ENCODE measurements at places on chromosomes 7 and 10.

GRCh38 chr10:17233286-17233991, 5.4 kb downstream of the VIM start:
- peak; percentile 26 for DNase-seq

- DNase-seq: peak; percentile 83
Observed at GRCh38 chr7:149753375-149754233, 19.8 kb downstream of the ZNF467 start.

- DNase-seq: no peak
Observed at GRCh38 chr10:23417254-23417653, 21.6 kb upstream of the OTUD1 start.

GRCh38 chr7:157464111-157464970, 127.5 kb downstream of the DNAJB6 start:
- DNase-seq: no peak

GRCh38 chr10:7354330-7355047, 56.3 kb downstream of the SFMBT2 start:
- no peak for DNase-seq

DNA sequence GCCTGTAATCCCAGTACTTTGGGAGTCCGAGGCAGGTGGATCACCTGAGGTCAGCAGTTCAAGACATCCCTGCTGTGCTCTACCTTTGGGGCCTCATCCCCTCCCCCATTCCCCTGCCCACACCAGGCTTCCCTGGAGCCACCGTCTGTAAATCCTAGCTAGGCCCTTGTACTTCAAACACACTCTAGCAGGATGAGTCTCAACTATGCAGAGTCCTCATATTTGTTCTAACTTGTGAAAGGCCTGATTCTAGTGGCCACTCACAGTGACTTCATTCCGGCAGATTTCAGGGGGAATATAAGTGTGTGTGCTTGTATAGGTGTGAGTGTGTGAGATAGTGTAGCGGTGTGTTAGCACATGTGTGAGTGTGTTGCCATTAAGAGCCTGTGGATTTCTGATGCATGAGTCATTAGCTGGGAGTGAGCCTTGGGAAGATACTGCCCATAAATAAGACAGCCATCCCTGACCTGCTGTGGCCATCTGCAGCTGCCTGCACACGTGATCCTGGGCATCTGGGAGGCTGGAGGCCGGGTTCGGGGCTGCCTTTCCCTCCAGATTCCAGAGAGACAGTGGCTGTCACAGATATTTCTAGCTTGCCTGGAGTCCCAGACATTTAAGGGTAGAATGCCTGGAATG, 1.7 kb upstream of the NEURL1 start:
- no peak for DNase-seq

DNA sequence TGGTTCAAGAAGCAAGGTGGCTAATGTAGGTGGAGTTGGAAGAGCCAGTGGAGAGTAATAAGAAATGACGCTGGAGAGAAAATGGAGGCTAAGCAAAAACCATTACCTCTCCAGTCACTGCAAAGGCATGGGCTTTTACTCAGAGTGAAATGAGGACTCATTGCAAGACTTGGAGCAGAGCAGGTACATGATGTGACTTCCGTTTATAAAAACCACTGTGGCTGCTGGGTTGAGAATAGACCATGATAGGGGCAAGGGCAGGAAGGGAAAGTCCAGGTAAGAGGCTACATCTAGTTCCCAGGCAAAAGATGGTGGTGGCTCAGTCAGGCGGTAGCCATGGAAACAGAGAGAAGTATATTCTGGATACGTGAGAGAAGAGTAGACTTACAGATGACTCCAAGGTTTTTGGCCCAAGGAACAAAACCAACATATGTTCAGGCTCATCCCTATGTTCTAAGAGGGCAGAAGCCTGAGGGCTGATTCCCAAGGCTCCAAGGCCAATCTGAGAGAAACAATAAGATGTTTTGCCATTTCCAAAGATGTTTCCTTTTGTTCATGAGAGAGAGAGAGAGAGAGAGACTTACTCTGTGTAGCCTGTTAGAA, 21.5 kb upstream of the PDE1C start:
- DNase-seq: no peak

- no peak for DNase-seq
Observed at GRCh38 chr10:99507265-99507664, 25.5 kb upstream of the NKX2-3 start.

DNA sequence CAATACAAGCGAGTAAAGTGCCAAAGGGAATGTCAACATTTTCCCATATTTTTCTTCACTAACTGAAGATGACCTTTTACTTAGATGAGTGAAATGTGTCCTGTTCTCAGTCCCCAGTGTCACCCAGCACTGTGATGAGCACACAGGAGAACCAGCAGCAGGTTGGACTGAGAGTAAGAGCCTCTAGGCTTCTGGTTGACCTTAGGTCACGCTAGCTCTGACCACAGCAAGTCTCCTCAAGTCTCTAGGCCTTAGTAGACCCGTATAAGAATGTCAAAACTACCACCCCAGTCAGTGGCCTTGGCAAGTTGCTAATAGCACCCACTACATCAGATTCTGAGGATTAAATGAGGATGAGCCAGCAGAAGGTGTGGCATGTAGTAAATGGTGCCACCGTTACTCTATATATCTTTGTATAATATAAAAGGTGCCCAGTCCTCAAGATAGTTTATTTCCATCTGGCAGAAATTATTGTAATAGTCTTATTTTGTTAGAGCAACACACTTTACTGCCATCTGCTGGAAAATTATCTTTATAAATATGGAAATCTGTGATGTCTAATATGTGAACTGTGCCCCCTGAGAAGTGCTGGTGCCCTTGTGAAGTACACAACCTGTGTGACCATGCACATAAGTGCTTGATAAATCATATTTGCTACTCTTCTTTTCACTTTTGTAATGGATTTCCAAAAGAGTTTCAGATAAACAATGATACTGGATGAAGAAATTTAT, 75.7 kb downstream of the SPAG6 start:
- no peak for DNase-seq

- DNase-seq: no peak
Observed at GRCh38 chr10:109282510-109282909, 640.8 kb downstream of the XPNPEP1 start.

DNA sequence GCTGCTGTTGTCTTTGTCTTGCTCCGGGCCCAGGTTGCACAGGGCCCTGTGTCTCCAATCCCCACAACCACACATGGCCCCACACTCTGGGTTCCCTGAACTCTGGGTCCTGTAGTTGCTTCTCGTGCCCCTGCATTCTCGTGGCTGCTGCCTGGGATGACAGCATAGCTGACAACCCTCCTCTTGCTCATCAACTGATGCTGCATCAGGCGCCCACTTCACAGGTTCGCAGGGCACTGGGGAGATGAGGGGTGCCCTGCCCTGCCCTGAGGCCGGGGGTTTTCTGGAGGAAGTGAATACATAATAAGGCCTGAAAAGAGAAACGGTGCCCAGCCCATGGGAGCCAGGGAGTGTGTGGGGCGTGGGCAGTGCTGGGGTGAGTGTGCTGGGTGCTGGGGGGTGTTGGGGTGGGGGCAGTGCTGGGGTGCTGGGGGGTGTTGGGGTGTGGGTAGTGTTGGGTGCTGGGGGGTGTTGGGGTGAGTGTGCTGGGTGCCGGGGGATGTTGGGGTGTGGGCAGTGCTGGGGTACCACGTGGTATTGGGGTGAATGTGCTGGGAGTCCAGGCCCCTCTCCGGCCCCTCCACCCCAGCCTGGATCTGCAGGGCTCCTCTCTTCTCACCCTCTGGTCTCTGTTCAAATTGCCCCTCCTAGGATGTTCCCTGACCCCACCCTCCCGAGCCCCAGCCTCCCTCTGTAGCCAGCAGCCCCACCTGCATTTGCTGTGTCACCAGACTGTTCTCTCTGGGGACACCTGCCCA, 2.0 kb upstream of the MTG1 start:
- DNase-seq: peak; percentile 68

DNA sequence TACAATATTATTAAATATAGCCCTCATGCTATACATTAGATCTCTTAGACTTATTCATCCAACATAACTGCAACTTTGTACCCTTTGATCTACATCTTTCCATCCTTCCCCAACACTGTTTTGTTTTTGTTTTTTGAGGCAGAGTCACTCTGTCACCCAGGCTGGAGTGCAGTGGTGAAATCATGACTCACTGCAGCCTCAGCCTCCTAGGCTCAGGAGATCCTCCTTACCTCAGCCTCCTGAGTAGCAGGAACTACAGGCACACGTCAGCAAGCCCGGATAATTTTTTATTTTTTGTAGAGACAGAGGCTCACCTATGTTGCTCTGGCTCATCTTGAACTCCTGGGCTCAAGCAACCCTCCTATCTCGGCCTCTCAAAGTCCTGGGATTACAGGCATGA, 53.3 kb downstream of the NT5C2 start:
- DNase-seq: no peak

DNA sequence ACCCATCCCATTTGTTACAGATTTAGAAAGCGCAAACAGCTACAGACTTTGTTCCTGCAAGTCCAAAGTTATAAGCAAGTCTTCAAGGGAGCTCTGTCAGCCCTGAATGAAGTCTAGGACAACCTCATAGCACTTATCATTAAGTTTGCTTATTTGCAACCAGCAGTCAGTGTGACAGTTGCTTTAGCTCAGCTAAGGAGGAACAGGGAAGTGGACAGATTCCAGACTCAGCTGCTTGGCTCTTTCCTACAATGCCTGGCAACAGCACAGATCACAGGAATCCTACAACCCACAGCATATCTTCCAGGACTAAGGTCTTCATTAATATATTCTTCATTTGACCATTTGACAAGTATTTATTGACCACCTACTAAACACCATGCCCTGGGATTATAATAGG, 17.4 kb upstream of the KIF5B start:
- DNase-seq: no peak

DNA sequence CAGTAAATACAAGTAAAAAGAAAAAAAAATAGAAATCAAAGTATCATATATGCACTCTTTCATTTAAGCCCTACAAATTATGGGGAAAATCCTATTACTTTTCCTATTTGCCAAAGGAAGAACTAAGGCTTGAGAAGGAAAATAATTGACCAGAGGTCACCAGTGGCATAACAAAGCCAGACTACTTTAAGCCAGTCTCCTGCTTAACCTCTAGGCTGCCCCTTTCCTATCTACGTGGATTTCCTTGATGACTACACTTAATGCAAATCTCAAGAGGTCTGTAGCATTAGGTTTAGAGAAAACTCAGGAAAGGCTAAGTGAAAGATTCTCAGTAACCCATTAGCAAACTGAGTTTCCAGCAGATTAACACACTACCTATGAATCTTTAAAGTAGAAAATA, 49.8 kb downstream of the TPK1 start:
- DNase-seq: no peak

GRCh38 chr10:114337510-114338462, 66.5 kb downstream of the AFAP1L2 start:
- no peak for DNase-seq

- DNase-seq: no peak
Observed at GRCh38 chr10:64271983-64272382, 750.8 kb downstream of the REEP3 start.

- no peak for DNase-seq
Observed at GRCh38 chr7:30804078-30804661, 33.0 kb downstream of the MINDY4 start.

- DNase-seq: peak; percentile 85
Observed at GRCh38 chr10:93445097-93445960, 36.8 kb downstream of the MYOF start.

- DNase-seq: no peak
Observed at GRCh38 chr7:134515569-134516468, 11.5 kb upstream of the AKR1B10 start.

DNA sequence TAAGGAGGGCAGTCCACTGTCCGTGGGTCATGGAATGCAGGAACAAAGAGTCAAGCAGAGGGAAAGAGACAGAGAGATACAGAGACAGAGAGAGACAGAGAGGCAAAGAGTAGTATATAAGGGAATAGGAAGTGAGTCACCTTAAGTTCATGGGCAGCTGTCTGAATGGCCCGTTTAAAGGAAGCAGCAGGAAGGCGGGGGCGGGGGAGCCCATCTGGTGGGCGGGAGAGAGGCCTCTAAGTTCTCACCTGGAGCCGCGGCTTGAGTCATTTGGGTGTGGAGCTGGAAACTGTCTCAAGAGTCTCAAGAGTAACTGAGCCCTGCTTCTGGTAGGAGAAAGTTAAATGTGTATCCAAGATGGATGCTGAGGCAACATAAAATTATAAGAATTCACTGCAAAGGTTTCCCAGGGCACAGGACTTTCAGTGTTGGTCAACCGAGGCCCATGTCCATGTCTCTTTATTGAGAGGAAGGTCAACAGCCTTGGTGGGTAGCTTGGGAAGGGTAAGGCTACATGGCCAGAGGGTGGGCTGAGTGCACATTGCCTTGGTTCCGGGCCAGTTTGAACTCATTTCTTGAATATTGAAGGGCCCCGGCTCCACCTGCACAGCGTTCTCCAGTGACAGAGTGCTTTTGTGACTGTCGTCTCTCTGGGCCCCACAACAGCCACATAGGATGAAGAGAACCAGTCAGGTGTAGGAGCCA, 85.5 kb upstream of the CACUL1 start:
- no peak for DNase-seq

DNA sequence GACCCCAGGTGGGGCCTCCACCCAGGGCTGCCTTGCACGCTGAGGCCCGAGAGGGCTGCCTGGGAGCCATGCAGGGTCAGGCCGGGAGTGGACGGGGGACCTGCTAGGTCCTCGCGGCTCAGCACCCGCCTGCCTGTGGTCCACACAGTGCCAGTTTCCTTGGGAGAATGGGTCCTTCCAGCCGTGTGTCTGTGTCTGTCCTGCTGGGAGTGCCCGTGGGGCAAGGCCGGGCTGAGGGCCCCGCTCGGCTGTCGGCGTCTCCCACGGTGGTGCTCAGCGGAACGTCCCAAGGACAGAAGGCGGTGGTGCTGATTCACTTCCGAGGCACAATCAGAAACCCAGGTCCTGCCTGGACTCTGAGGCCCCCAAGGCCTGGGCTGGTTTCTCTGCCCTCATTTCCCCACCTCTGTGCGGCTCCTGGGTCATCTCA, 23.2 kb upstream of the GTPBP4 start:
- DNase-seq: no peak

- peak; percentile 61 for DNase-seq
Observed at GRCh38 chr10:48461623-48462481, 143.0 kb downstream of the ARHGAP22 start.

DNA sequence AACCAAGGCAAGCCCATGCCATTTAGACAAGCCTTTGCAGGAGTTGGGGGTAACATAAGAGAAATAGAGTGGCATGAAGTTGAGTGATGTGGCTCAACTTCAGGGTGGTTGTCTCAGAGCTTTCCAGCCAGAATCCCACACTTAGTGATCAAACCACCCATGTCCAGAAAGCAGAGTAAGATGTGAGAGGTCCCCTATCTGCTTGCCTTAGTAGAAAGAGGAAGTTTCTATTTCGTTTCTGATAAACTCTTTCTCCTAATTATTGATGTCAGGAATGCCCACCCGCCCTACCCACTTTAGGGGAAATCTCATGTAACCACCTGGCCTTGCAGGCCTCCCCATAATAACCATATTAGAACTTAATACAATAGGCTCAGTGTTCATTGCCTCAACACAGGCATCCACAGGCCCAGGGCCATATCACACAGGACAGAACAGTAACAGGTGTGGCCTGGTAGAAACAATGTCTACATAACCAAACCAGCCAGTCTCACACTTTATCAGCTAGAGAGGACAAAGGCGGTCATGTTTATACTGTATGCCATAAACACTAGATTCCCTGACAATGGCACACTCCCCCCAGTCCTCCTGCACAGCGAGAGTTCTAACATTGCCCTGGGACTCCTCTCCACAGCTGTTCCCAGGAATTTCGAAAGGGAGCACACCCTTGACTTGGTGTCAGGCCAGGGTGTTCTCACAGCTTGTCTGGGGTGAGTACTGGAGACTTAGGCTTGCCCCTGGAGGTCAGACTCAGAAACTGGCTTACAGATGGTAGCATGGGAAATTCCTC, 364.4 kb downstream of the CXCL12 start:
- no peak for DNase-seq
